ENCODE measurements at places on chromosomes 13 and 19.
A peak's percentile ranks its signal among the peaks of the same experiment; 100 is the strongest.

GRCh38 chr13:35925669-35926068, 205.5 kb downstream of the DCLK1 start:
- no peak for DNase-seq

DNA sequence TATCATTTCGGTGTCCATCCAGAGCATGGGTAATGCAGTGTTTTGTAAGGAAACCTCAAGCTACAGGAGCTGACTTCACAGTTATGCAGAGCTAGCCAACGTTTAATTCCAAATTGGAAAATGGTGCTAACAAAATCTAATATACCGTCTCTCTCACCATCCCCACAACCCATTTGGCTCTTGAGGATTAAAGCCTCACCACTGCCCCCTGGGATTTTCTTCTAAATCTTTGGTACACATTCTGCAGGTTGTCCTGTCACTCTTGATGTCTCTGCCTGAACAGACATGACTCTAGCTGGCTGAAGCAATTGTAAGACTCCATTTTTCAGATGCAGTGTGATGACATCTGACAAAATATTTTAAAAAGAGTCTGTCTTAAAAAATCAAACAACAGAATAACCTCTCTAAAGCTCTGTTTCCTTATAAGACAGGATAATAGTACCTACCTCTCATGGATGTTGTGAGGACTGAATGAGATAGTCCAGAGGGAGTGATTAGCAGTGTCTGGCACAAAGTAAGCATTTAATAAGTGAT, 451.8 kb downstream of the SUCLA2 start:
- DNase-seq, result no peak

DNA sequence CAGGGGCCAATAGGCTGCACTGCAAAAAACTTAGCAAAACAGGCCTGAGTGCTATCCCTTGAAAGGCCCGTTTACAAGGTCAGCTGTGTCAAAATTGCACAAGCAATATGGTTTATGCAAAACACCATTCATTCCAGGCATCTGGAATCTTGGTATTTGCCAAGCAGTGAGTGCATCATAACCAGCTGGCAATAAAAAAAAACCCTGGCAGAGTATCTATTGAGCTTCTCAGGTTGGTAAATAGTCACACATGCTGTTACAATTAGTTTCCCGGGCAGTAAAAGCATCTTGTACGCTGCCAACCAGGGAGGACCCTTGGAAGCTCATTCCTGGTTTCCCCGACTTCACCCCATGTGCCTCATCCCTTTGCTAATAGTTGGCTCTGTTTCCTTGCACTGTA, 21.3 kb downstream of the ZNF77 start:
- no peak for DNase-seq

- no peak for DNase-seq
Observed at GRCh38 chr13:74288361-74288911, 154.2 kb upstream of the KLF12 start.

DNA sequence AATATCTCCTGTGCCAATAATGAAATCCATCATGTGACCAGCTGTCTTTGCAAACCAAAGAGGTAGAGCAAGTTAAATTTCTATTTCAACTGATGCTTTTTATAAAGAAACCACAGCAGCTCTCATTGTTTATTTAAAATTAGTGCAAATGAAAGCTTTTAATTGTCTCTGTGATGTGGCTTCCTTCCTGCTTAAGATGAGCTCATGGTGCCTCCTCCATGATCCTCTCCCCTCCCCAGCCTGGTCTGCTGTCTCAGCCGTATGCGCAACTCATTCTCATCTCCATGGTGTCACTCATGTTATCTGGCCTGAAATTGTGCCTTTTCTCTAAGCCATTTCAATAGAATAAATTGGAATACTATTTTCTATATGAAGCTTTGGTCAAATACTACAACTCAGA, 270.6 kb downstream of the FGF14 start:
- no peak for DNase-seq

DNA sequence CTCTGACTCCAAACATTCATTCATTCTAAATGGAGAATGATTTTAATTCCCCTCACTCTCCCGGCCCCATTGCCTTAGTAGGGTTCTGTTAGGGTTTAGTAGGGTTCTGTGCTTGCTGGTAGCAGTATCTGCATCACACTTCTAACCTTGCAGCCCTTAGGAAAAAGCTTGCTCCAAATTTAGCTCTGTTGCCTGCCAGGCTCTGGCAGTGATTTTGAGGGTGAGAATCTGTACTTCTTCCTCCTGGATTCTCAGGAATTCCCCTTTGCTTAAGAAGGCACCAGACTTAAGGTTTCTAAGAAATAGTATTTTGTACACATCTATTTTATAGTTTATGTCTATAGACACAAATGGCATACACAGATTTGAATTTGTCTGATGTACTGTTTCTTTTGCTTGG, 14.7 kb downstream of the B3GLCT start:
- DNase-seq, result no peak

- no peak for DNase-seq
Observed at GRCh38 chr13:24910502-24911132, 146.6 kb downstream of the RNF17 start.

- no peak for DNase-seq
Observed at GRCh38 chr13:30141775-30142485, 165.4 kb downstream of the KATNAL1 start.

- DNase-seq, result no peak
Observed at GRCh38 chr13:112851107-112852038, 117.6 kb upstream of the MCF2L start.

- DNase-seq, result no peak
Observed at GRCh38 chr13:36915106-36915505, 4.9 kb downstream of the SMAD9 start.

GRCh38 chr13:26482451-26483197, 74.9 kb upstream of the WASF3 start:
- peak; percentile 49 for DNase-seq

DNA sequence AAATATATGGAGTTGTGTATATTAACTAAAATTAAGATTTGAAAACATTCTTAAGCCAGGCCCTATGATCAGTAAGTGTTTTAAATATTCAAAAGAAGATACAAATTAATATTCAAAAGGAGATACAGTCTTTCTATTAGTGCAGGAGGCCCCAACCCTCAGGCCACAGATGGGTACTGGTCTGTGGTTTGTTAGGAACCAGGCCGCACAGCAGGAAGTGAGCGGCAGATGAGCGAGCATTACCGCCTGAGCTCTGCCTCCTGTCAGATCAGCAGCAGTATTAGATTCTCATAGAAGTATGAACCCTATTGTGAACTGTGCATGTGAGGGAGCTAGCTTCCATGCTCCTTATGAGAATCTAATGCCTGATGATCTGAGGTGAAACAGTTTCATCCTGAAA, 232.9 kb downstream of the FOXO1 start:
- peak; percentile 9 for DNase-seq

- DNase-seq, result no peak
Observed at GRCh38 chr19:49247676-49248075, 77.3 kb downstream of the SLC6A16 start.

DNA sequence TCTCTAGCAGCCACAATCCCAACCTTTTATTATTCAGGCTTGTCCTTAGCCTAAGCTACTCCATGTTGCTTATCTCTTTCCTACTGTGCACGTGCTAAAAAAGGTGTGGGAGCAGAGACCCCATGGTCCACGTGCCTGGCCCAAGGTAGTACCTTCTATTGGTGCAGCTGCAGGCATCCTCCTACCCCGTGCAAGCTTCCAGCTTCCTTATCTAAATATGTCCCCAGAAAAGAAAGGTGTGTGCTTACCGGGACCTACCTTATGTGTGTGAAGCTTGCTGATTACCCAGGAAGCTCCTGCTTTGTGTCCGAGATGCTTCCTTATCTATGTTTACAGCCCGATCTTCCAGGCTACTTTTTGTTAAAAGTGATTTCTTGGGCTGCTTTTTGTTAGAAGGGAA, 2382.4 kb downstream of the PCDH9 start:
- no peak for DNase-seq

DNA sequence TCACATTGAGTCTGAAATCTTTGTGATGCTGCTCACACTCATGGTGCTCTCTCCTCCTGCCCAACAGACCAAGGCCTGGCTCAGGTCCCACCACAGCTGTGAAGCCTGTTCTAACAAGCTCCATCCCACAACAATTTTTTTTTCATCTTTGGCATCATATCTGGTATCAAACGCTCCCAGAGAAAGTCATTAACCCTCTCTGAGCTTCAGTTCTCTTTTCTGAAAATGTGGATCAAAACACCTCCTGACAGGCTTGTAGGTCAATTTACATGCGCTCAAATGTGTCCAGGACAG, 224.4 kb downstream of the LACC1 start:
- DNase-seq, result no peak

DNA sequence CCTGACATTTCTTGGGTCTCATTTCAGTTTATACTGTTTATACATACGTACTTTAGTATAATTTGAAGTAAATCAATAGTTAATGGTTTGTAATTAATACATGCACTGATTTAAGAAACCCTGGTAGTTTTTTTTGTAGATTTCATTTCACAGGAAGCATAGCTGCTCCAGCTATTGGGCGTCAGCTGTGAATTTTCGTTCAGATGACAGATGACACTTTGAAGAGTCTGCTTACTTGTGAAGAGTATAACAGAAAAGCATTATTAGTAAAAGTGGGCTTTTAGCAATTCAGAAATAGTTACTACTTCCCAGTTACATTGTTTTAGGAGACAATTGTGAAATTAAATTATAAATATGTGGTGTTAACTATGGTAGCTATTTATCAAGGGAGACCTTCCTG, 44.4 kb downstream of the METTL21C start:
- no peak for DNase-seq

GRCh38 chr13:47188802-47189201, 291.9 kb upstream of the HTR2A start:
- no peak for DNase-seq

GRCh38 chr19:11663181-11663591, 65.9 kb downstream of the ZNF627 start:
- DNase-seq, result no peak

Data from activated CD4-positive, alpha-beta T cell treated with anti-CD3 and anti-CD28 coated beads for 24 hours (primary cell).